Left ventricle myocardium superior (tissue), 1 donor: ENCODE measurements at places on chromosomes 4 and X.

DNA sequence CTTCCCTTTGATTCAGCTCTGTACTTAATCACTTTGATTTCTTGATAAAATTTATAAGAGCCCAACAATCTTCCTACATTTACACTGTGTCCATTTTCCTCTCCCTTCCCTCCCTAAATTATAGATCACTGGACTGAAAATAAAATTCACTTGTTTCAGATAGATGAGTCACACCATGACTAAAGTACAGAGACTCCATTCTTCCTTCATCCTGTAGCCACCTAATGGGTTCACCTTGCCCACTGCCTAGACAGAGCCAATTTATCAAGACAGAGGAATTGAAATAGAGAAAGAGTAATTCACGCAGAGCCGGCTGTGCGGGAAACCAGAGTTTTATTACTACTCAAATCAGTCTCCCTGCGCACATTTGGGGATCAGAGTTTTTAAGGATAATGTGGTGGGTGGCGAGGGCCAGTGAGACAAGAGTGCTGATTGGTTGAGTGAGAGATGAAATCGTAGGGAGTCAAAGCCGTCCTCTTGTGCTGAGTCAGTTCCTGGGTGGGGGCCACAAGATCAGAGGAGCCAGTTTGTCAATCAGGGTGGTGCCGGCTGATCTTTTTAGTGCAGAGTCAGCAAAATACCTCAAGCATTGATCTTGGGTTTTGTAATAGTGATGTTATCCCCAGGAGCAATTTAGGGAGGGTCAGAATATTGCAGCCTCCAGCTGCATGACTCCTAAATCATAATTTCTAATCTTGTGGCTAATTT is 71.3 kb upstream of the MED14 start:
- no peak for DNase-seq

- no peak for DNase-seq
These were observed 84.4 kb downstream of the HTRA3 start for GRCh38 chr4:8353912-8354453.

GRCh38 chr4:31674313-31674947 is 954.3 kb downstream of the PCDH7 start:
- no peak for DNase-seq

DNA sequence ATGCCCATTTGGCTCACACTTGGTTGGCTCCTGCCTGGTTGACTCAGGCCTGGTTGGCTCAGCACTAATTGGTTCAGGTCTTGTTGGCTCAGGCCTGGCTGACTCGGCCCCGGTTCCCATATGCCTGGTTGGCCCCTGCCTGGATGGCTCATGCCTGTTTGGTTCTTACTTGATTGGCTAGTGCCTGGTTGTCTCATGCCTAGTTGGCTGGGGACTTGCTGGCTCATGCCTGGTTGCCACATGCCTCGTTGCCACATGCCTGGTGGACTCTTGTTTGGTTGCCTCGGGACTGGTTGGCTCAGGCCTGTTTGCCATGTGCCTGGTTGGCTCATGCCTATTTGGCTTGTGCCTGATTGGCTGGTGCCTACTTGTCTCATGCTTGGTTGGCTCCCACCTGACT is 103.7 kb downstream of the APOOL start:
- DNase-seq, result no peak

DNA sequence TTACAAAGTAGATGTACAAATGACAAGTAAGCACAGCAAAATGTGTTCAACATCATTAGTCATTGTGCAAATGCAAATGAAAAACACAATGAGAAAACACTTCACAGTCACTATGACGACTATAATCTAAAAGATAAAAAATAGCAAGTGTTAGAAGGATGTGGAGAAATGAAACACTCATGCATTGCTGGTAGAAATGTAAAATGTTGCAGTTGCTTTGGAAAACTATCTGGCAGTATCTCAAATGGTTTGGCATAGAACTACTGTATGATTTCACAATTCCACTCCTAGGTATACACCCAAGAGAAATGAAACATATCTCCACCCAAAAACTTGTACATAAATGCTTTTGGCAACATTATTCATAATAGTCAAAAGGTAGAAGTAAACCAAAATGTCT is 459.7 kb upstream of the TRAM1L1 start:
- DNase-seq, result no peak

GRCh38 chrX:110132450-110133114 is 129.7 kb downstream of the TMEM164 start:
- DNase-seq, result no peak

DNA sequence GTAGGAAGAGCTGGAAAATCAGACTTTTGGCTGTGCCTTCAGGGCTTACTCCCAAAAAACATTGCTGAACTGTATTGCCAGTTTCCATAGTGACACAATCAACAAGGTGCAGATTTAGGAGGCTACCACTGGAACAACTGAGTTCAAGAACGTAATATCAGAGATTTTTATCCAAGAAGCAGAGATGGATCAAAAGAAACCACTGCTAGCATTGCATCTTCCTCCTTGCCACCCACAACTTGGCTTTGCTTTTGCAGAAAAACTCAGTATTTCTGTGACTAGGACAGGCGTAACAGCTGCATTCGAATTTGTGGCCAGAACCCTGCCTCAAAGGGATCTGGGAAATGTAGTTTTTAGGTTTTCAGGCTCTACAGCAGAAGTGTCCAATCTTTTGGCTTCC is 27.8 kb upstream of the WDFY3 start:
- no peak for DNase-seq

GRCh38 chr4:26887809-26888208 is 27.2 kb downstream of the STIM2 start:
- DNase-seq, result no peak

DNA sequence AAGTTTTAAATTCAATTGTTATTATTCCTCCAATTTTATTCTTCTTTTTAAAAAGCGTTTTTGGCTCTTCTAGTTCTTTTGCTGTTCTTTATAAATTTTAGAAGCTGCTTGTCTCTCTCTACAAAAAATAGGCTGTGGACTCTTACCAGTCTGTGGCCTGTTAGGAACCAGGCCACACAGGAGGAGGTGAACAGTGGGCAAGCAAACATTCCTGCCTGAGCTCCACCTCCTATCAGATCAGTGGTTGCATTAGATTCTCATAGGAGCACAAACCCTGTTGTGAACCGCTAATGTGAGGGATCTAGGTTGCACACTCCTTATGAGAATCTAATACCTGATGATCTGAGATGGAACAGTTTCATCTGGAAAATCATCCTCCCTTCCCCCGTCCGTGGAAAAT is 23.1 kb downstream of the JADE3 start:
- no peak for DNase-seq
